ENCODE measurements at places on chromosomes 11 and 22. TPM values are rescaled to one million over a fixed set of nuclear protein-coding genes. Genes with fewer than 3 reads are reported as not detected.

The ENTHD1 gene
- total RNA-seq: not detected

The DDI1 gene
- total RNA-seq: not detected

The KLHL35 gene
- 3.3 TPM for total RNA-seq

The ZNF214 gene
- 4.4 TPM for total RNA-seq

All from smooth muscle cell of the coronary artery (primary cell).